ENCODE measurements at places on chromosomes 2 and 18. TPM values are rescaled to one million over a fixed set of nuclear protein-coding genes. Genes with fewer than 3 reads are reported as not detected.

The GAD1 gene
- not detected for total RNA-seq

The IWS1 gene
- total RNA-seq, result 59.8 TPM

The CNGA3 gene
- total RNA-seq, result not detected

The MTX2 gene
- total RNA-seq, result 52.0 TPM

The TRIM43 gene
- total RNA-seq, result not detected

The HPCAL1 gene
- 29.4 TPM for total RNA-seq

The GLI2 gene
- total RNA-seq, result 2.4 TPM

The AMER3 gene
- total RNA-seq, result not detected

The CLEC4F gene
- total RNA-seq, result not detected

The HOXD13 gene
- not detected for total RNA-seq

The FOSL2 gene
- 50.2 TPM for total RNA-seq

The MREG gene
- total RNA-seq, result 0.22 TPM

The LIMS2 gene
- 173 TPM for total RNA-seq

The RAB6C gene
- total RNA-seq, result 0.16 TPM
